ENCODE measurements at places on chromosomes 1 and 21.

DNA sequence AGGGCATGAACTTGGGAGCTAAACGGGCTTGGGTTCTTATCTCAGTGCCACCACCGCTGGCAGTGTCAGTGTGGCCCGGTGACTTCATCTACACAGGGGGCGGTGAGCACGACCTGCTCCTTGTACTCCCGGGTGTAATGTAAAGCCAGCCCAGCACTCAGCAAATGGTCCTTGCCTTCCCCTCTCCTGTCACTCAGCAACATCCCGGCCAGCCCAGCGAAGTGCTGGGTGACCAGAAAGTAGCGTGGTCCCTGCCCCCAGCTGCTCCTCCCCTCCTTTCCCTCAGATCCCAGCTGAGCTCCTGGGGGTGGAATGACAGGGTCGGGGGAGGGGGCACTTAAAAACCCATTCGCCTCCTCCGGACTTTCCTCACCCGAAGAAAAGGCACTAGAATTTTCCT, 7.2 kb downstream of the KCNN3 start:
- DNase-seq, result no peak

GRCh38 chr1:207365063-207365462, 43.6 kb downstream of the CD55 start:
- no peak for DNase-seq

DNA sequence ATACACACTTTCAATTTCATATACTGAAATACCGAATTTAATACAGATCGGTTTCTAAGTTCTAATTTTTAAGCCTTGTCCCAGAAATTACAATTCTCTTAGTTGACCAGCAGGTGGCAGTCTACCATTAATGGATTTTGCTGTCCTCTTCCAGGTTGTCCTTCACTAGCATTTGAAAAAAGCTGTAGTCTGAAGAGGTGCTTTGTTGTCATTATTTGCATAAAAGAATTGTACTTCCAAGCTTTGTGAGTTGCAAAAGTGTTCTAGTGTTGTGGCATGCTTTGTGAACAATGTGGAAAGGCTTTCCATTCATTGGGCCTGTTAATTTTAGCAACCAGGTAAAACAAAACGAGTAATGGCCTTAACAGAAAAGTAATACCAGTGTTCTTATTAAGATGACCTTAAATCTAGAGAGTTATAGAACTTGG, 193.6 kb downstream of the RPS6KC1 start:
- peak; percentile 5 for DNase-seq

- no peak for DNase-seq
Observed at GRCh38 chr1:14578156-14578555, 20.3 kb upstream of the KAZN start.

DNA sequence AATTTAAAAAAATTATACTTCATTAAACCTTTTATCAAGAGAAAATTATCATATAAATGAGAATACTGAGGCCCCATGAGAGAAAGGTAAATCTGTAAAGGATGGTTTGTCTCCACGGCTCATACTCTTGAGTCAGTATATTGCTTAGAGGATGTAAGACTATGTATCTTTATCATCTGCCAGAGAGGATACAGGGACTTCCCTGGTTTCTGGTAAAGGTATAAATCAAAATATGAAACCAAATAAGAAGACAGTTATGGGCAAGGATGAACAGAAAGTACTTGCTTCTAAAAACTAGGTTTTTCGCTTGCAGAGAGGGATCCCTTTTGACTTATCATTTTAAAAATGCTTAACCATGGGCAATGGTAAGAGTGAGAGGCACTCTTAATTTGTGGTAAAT, 112.4 kb downstream of the POU2F1 start:
- no peak for DNase-seq

DNA sequence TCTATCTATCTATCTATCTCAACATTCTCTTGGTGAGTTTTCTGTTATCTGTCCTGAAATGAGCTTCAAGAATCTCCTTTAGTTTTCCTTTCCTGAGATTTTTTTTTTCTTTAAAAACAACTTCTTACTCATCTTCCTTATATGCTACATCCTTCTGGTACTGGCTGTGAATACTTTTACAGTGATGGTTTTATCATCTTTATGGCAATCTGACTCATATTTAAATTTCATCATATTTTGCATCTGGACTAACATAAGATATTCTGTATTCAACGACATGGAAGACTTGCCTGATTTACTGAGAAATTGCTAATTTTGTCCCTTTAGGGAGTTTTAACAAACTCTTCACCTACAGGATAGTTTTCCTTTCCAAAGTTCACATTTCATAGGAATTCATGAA, 33.0 kb downstream of the PDE4B start:
- DNase-seq, result no peak

- no peak for DNase-seq
Observed at GRCh38 chr21:34260277-34261008, 103.4 kb upstream of the KCNE2 start.

- DNase-seq, result no peak
Observed at GRCh38 chr1:116357487-116357886, 15.6 kb upstream of the ATP1A1 start.

- DNase-seq, result no peak
Observed at GRCh38 chr1:234702342-234703000, 92.5 kb upstream of the IRF2BP2 start.

GRCh38 chr1:160651433-160652064, 4.7 kb upstream of the SLAMF1 start:
- no peak for DNase-seq
